ENCODE measurements at places on chromosomes 12 and 14.

- no peak for DNase-seq
Measured at GRCh38 chr14:41299924-41300323, 306.8 kb upstream of the LRFN5 start.

DNA sequence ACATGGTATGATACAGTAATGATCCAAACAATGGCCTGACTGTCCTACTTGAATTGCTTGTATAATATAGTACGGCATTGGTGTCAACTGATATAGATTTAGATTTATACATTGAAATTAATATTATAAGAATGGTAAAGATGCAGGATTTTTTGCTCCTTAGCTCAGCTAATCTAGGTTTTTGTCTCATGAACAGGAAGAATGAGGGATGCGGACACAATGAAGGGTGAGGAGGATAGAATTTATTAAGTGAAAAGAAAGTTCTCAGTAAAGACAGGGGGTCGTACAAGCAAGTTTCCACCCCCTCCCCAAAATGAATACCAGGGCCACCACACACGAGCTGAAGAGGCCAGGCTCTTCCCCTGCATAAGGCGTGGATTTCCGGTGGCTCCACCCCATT is 96.1 kb downstream of the KCNA5 start:
- no peak for DNase-seq

- no peak for DNase-seq
Measured at GRCh38 chr12:100395811-100396210, 38.9 kb downstream of the SLC17A8 start.

GRCh38 chr12:70985850-70986249 is 65.3 kb upstream of the PTPRR start:
- no peak for DNase-seq

GRCh38 chr12:125773033-125773640 is 707.9 kb downstream of the AACS start:
- no peak for DNase-seq

GRCh38 chr14:29815016-29815674 is 112.5 kb downstream of the PRKD1 start:
- DNase-seq: no peak

DNA sequence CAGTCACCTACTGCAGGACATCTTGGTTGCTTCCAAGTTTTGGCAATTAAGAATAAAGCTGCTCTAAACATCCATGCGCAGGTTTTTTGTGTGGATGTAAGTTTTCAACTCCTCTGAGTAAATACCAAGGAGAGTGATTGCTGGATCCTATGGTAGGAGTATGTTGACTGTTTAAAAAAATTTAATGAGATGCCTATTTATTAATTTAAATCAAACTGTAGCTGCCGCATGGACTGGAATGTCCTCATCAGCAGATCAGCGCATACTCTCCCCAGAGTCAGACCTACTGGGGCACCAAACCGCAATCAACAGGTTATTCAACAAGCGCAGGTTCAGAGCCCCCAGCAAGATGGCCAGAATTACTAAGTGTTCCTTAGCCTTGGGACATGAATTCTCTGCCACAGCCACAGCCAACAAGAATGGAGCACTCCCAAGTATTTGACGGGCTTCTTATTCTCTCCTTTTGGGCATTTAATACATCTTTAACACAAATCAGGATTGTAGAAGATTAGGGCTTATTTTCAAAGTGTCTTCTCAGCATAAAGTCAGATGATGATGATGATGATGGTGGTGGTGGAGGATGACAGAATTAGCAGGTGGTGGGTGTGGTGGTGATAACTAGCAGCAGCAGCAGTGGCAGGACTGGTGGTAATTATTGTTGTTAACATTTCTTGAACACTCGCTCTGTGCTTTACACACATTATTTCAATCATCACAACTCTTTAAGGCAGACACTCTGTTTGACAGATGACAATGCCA is 170.7 kb downstream of the CHST11 start:
- no peak for DNase-seq

- DNase-seq: no peak
Measured at GRCh38 chr14:93230539-93230938, 23.5 kb downstream of the UBR7 start.

DNA sequence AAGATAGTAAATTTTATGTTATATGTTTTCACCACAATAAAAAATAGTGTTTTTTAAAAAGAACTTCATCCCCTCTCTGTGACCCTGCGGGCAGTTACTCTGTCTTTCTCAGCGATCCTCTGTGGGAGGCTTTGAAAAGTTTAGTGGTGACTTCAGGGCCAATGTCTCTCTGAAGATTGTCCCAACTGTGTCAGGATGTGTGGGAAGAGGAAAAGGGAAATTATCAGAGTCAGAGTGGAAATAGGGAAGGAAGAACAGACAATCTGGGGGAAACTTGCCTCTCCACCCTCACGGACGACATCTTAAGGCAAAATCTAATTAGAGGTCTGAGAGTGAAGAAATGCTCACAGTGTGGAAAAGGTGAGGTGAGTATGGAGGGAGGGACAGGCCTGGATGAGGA is 3.5 kb upstream of the OR10P1 start:
- DNase-seq: no peak

- DNase-seq: no peak
Measured at GRCh38 chr14:46487582-46488350, 163.8 kb downstream of the RPL10L start.

DNA sequence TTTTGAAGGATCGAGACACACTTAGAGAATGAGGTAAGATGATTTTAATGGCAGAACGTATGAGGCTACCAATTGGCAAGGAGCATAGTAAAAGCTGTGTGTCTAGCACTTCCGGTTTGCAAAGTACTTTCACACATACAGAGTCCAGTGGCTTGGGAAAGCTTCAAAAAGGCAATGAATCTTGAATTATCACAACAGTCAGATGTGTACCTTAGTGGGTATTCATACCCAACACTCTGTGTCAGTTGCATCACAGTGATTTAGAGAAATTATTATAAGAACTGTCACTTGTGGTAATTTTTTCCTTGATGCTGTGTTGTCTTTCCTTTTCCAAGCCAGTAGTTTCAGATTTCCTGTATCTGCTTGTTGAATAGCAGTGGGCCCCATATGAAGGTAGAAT is 424.1 kb downstream of the PCNX1 start:
- no peak for DNase-seq

GRCh38 chr12:102512523-102512922 is 32.2 kb upstream of the IGF1 start:
- no peak for DNase-seq

GRCh38 chr12:54602661-54603060 is 14.2 kb upstream of the PPP1R1A start:
- DNase-seq: no peak
